Thymus (tissue), 14 donors: ENCODE measurements at places on chromosomes 3 and 15. TPM values are rescaled to one million over a fixed set of nuclear protein-coding genes. Genes with fewer than 3 reads are reported as not detected.
A peak's percentile ranks its signal among the peaks of the same experiment; 100 is the strongest.

CHRNA7 gene
- 0.61 TPM for total RNA-seq

CSPG5 gene
- total RNA-seq, result 0.09 TPM

DMXL2 gene
- 18.9 TPM for total RNA-seq

BFSP2 gene
- 3.6 TPM for total RNA-seq

TF gene
- total RNA-seq, result 1.9 TPM

AGTR1 gene
- total RNA-seq, result 0.61 TPM

MRAS gene
- total RNA-seq, result 4.7 TPM

TUSC7 gene
- total RNA-seq, result not detected

FAM43A gene
- total RNA-seq, result 3.7 TPM

DNA sequence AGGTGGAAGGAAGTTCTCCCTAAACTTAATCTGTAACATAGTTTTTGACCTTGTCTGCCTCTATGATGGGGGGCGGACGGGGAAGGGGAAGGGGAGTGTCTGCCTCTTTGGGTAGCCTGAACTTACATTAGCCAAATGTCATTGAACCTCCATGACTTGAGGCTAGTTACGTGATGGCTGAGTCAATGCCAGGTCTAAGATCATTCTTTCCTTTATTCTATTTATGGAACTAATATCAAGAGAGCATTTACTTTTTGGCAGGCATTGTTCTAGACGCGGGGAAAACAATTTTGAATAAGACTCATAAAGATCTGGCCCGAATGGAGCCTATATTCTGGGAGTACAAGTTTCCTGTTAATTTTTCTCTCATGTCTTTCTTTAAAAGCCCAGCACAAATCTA lies 340.7 kb upstream of the C2CD4B start:
- DNase-seq, result no peak
- peaks cover 4% of the 10 kb centered on the region for H3K4me1 ChIP-seq
- no peaks in the 10 kb centered on the region for H3K27me3 ChIP-seq
- H3K36me3 ChIP-seq, result no peaks in the 10 kb centered on the region

DNA sequence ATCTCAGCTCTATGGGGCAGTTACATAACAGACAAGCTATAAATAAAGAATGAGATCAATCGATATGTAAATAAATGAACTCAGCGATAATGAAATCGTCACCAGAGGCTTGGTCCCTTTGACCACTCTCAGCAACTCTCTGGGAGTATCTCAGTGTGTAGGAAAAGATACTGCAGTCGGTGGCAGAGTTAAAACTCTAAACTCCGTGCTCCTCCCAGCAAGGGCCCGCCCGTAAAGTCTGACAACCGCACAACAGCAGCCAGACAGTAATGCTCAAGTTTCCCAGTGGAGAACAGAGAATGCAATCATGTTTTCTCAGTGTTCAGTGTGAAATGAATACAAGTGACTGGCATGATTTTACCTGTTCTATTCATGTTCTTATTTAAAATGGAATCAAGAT lies 28.3 kb upstream of the IGF1R start:
- no peaks in the 10 kb centered on the region for H3K36me3 ChIP-seq
- H3K27ac ChIP-seq, result no peak overlapping the region
- no peak overlapping the region for H3K4me3 ChIP-seq
- DNase-seq, result no peak
- no peaks in the 10 kb centered on the region for H3K27me3 ChIP-seq

- no peak overlapping the region for H3K4me3 ChIP-seq
- no peaks in the 10 kb centered on the region for H3K36me3 ChIP-seq
- no peak overlapping the region for H3K27ac ChIP-seq
These were observed 1010.1 kb downstream of the ROBO1 start for GRCh38 chr3:78757731-78758130.

- H3K27ac ChIP-seq, result no peak overlapping the region
- no peaks in the 10 kb centered on the region for H3K4me1 ChIP-seq
- no peaks in the 10 kb centered on the region for H3K27me3 ChIP-seq
- no peaks in the 10 kb centered on the region for H3K36me3 ChIP-seq
- no peak overlapping the region for H3K4me3 ChIP-seq
- DNase-seq, result no peak
These were observed 55.4 kb downstream of the AGBL1 start for GRCh38 chr15:86135041-86135440.

DNA sequence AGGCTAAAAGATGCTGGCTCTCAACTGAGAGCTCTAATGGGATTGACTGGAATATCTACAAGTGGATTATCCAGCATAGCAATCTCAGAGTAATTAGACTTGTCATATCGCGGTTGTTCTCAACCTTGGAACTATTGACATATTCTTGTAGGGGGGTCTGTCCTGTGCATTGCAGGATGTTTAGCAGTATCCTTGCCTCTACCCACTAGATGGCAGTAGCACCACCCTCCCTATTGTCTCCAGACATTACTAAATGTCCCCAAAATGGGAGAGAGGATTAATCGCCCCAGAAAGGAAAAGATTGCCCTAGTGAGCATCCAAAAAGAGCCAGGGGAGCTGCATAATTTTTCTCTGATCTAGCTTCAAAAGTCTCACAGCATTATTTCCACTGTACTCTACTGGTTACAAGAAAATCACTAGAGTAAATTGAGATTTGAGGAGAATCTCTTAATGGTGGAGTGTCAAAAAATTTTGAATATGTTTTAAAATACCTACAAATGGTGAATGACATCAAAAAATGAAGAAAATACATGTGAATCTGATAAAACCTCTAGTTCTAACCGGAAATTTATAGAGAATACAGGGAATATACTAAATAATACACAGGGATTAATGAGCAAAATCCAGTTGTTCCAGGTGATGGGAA lies 388.2 kb upstream of the AGTR1 start:
- DNase-seq, result peak; percentile 6
- no peaks in the 10 kb centered on the region for H3K27me3 ChIP-seq
- no peaks in the 10 kb centered on the region for H3K4me1 ChIP-seq

GRCh38 chr15:96497951-96498350 lies 167.5 kb downstream of the NR2F2 start:
- no peak overlapping the region for H3K27ac ChIP-seq
- no peaks in the 10 kb centered on the region for H3K27me3 ChIP-seq
- DNase-seq, result no peak
- H3K4me1 ChIP-seq, result no peaks in the 10 kb centered on the region
- no peaks in the 10 kb centered on the region for H3K36me3 ChIP-seq
